ENCODE measurements at places on chromosomes 11 and 22. TPM values are rescaled to one million over a fixed set of nuclear protein-coding genes. Genes with fewer than 3 reads are reported as not detected.

The GLB1L3 gene
- not detected for total RNA-seq

The MMP1 gene
- total RNA-seq = not detected

The PLAAT2 gene
- total RNA-seq = not detected

The TMEM258 gene
- 103 TPM for total RNA-seq

DNA sequence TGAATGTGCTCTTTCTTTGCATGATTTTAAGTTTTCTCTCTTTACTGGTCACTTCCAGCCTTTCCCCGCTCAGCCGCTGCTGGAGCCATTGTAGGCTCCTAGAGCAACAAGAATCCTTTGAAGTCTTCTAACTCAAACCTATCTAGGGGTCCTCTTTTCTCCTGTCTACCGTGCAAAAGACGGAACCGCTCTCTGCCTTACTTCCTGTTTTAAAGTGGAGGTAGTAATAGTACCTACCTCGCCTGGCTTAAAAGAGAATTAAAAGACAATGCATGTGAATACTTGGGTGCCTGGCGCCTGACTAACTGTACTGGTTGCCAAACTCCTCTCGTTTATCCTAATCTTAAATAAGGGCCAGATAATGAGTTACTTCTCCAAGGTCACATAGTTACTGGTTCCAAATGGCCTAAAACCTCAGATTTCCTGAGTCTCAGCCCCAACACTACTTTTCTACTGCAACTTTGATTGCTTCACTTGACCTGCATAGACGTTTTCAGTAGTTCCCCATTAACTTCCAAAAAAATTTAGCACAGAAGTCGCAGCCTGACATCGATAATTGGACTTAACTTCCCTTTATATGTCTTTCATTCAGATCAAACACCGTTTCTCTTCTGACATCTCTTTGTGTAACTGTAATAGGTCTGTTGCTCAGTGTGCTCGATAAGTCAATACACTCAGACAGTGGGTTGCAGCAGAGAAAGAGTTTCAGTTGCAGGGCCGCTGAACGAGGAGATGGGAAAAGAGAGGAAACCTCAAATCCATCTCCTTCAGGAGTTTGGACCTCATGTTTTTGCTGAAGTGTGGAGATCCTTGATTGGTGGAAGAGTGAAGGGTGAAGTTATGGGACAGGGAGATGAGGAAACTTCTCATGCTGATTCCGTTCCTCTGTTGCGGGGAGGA, 891 bp downstream of the SAMM50 start:
- DNase-seq = no peak

DNA sequence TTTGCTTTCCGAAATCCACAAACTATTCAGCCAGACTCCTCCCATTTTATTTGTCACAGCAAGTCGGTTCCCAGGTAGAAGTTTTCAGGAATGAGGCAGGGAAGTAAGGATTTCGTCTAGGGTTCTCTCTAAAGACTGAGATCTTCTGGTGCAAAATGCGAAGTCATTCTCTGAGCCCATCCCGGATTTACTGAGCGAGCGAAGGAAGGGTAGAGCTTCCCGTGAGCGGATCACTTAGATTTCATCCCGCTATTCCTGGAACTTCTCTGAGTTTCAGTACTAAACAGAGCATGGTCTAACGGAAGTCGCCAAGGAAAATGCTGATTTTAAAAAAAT, 3.1 kb upstream of the CALCA start:
- DNase-seq = no peak

DNA sequence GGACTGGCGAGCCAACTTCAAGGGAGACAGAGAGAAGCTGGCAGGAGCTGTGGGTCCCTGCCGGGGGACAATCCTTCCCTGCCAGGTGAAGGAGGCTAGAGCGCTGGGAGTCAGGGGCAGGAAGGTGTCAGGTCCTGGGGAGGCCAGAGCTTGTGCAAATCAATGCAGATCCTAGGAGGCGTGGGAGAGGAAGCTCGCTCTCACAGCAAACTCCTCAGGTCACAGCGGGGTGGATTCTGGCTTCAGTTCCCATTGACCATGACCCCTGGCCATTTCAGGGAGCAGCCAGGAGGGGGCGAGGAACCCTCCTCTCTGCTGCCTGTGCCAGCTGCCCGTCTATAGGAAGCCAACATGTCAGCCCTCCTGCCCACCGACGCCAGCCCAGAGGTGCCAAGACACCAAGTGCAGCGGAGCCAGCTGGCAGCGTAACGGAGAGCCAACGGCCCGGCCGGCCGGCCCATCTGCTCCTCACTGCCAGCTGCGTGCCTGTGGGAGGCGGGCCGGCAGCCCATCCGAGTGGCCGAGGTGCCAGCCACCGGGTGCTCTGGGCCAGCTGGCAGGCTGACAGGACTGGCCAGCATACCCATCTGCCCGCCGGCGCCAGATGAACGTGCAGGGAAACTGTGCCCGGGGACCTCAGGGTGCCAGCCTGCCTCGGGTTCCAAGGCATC, 374.8 kb downstream of the MIAT start:
- peak; percentile 37 for DNase-seq

GRCh38 chr11:57322256-57323166, 2.2 kb downstream of the TNKS1BP1 start:
- DNase-seq = peak; percentile 94

GRCh38 chr11:16781936-16782919, 43.8 kb downstream of the C11orf58 start:
- no peak for DNase-seq

DNA sequence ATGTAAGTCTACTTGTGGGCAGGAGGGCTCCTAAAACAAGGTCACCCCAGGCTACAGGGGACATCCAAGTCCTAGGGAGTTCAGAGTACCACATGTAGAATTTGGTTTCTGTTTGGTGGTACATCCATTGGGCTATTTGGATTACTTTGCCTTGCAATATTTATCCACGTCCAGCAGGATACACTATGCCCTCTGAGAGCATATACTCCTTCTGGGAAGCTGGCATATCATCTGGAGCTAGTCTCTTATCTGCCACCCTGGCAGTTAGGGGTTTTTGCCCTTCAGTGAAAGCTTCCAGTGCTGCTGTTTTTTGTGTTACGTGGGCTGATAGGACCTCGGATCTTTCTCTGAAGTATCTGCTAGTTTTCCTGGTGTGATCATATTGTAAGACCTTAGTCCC, 7.3 kb downstream of the LMO2 start:
- DNase-seq = no peak

GRCh38 chr11:18324381-18324780, 2.0 kb downstream of the GTF2H1 start:
- no peak for DNase-seq

Data from heart left ventricle (tissue), 16 donors.